Daoy (cell line): ENCODE measurements at places on chromosomes 3 and 15. TPM values are rescaled to one million over a fixed set of nuclear protein-coding genes. Genes with fewer than 3 reads are reported as not detected.

The NRROS gene
- 2.1 and 2.5 TPM in 2 replicates for total RNA-seq

The SLC12A1 gene
- not detected in 2 replicates for total RNA-seq

The ZNF774 gene
- 0.45 and 1.5 TPM in 2 replicates for total RNA-seq

The RAB8B gene
- total RNA-seq, result 28.5 and 29.4 TPM in 2 replicates

The GOLGA8G gene
- total RNA-seq, result 0.21 TPM in 1 of 2 replicates, not detected in the other

The GRIP2 gene
- not detected in 2 replicates for total RNA-seq
